ENCODE measurements at places on chromosomes 1 and 21.

DNA sequence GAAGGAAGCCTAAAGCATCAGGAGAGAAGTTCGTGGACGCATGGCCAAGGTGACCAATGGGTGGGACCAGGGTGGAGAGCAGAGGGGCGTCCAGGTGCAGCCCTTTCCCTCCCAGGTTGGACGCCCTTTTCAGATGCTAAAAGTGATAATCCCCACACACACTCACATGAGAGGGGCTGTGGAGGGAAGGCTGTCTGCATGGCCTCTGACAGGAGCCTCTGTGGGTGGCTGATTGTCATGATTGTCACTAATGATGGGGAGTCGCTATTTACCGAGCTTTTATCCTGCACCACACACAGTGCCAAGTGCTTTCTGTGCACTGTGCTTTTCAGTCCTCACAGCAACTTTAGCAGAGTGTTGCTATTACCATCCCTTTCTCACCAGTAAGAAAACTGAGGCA, 27.1 kb upstream of the C1QA start:
- no peak for DNase-seq

- DNase-seq: no peak
Observed at GRCh38 chr1:239612379-239612778, 226.0 kb downstream of the CHRM3 start.

GRCh38 chr1:156122519-156123355, 8.2 kb downstream of the LMNA start:
- DNase-seq: no peak

GRCh38 chr1:29716306-29716705, 480.0 kb downstream of the PTPRU start:
- DNase-seq: no peak

GRCh38 chr1:201345081-201345355, 32.5 kb downstream of the TNNT2 start:
- no peak for DNase-seq

- no peak for DNase-seq
Observed at GRCh38 chr1:243730487-243731150, 119.4 kb downstream of the AKT3 start.

Measured in activated CD8-positive, alpha-beta memory T cell treated with anti-CD3 and anti-CD28 coated beads, Interleukin-2, amount 50 U/mL, for 4 hours (primary cell).